Thyroid gland (tissue), 4 donors: ENCODE measurements at places on chromosomes 4 and X. TPM values are rescaled to one million over a fixed set of nuclear protein-coding genes. Genes with fewer than 3 reads are reported as not detected.

Gene PPM1K
- total RNA-seq, result 61.0 TPM

Gene PRKG2
- total RNA-seq, result not detected

Gene FATE1
- not detected for total RNA-seq

Gene RADX
- total RNA-seq, result 21.0 TPM

Gene GPR173
- 0.78 TPM for total RNA-seq

Gene ENPEP
- 6.6 TPM for total RNA-seq

Gene SPATA4
- total RNA-seq, result 1.3 TPM

Gene RAB9B
- 3.6 TPM for total RNA-seq

Gene TASL
- 0.22 TPM for total RNA-seq

Gene RHOXF2
- total RNA-seq, result not detected

Gene CORIN
- total RNA-seq, result 0.15 TPM

Gene COX7B2
- not detected for total RNA-seq

Gene CFAP99
- total RNA-seq, result not detected

Gene PHEX
- 3.8 TPM for total RNA-seq

Gene BANK1
- 20.8 TPM for total RNA-seq

Gene SASH3
- total RNA-seq, result 1.8 TPM

Gene CCDC160
- total RNA-seq, result not detected

Gene TAPT1
- 55.0 TPM for total RNA-seq

Gene UCP1
- not detected for total RNA-seq

Gene HTR2C
- not detected for total RNA-seq

Gene SLC2A9
- 8.4 TPM for total RNA-seq

Gene TMEM255A
- 2.9 TPM for total RNA-seq

Gene ADH1C
- total RNA-seq, result 18.0 TPM

Gene IQCM
- total RNA-seq, result not detected

Gene GPC3
- total RNA-seq, result 15.9 TPM

Gene UGT2B17
- not detected for total RNA-seq

Gene RHOH
- total RNA-seq, result 2.7 TPM

Gene NBDY
- 14.7 TPM for total RNA-seq

Gene GAGE13
- not detected for total RNA-seq

Gene SPP1
- total RNA-seq, result 3.0 TPM

Gene PPEF2
- total RNA-seq, result not detected

Gene BEX2
- 107 TPM for total RNA-seq

Gene TECRL
- not detected for total RNA-seq

Gene POF1B
- 4.2 TPM for total RNA-seq

Gene SPANXA1
- total RNA-seq, result not detected

Gene SPANXC
- not detected for total RNA-seq

Gene LNX1
- 41.3 TPM for total RNA-seq

Gene CENPVL3
- total RNA-seq, result not detected

Gene RTL5
- 6.6 TPM for total RNA-seq
